ENCODE measurements at places on chromosomes 2 and 18.

DNA sequence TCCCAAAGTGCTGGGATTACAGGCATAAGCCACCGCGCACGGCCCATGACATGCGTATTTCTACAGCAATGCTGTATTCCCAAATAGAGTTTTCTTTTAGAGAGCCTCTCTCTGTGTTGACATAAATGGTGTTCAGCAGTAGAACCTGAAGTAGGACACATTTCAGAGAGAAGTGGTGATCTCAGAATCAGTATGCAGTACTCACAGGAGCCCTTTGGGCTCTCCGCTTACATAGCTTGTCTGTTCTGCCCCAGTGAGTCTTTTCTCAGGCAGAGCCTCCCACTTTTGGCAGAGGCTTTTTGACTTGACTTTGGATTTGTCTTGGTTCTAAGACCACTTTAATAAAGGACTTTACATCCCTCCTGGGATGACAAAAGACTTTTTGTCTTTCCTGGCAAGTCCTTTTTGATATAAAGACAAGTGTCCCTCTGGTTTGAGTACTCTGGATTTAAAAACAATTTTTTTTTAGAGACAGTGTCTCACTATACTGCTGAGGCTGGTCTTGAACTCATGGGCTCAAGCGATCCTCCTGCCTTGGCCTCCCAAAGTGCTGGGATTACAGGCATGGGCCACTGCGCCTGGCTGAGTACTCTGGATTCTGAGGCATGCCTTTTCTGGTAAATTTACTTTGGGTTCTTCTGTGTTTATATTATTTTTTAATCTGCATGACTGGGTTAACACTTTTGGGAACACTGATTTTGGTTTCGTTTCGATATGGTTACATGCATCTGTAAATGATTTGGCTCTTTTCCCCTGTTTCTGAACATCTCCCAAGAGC, 113.3 kb downstream of the SMAD2 start:
- no peak for DNase-seq

DNA sequence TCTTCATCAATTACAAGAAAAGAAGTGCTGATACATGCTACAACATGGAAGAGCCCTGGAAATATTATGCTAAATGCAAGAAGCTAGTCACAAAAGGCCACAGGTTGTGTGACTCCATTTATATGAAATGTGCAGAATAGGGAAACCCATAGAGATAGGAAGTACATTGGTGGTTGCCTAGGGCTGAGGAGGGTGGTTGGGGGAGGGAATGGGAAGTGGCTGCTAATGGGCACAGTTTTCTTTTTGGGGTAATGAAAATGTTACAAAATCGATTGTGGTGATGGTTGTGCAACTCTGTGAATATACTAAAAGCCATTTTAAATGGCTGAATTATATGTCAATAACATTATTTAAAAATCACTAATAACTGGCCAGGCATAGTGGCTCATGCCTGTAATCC, 24.3 kb upstream of the RESP18 start:
- no peak for DNase-seq

- no peak for DNase-seq
These were observed 111.2 kb upstream of the ST6GAL2 start for GRCh38 chr2:106997204-106997603.

- no peak for DNase-seq
These were observed 43.5 kb upstream of the NPAS2 start for GRCh38 chr2:100776445-100776844.

DNA sequence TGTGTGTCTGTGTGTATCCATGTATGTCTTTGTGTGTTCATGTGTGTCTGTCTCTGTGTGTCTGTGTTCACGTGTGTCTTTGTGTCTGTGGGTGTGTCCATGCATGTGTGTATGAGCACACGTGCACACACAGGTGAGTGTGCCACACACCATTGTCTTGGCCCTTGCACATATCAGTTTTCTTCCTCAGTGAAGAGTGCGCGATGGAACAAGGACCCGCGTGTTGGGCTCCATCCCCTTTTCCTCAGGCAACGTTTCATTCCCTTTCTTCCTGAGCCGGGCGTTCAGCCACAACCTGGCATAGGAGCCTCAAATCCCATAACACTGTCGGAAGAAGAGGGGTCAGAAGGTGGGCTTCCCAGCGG, 74.3 kb downstream of the PTGR3 start:
- no peak for DNase-seq

DNA sequence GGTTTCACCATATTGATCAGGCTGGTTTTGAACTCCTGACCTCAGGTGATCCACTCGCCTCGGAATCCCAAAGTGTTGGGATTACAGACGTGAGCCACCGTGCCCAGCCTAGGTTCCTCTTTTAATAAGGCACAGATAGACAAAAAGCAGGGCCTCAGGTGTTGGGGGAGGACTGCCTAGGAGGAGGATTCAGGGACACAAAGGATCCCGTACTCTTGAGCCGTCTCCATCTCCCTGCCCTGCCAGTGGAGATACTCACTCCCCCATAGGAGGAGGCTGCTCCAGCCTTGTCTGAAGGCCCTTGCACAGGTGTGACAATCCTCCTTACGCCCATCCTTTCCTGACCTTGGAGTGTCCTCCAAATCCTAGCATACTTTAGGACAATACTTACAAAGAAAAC, 32.0 kb upstream of the TFCP2L1 start:
- DNase-seq: no peak

DNA sequence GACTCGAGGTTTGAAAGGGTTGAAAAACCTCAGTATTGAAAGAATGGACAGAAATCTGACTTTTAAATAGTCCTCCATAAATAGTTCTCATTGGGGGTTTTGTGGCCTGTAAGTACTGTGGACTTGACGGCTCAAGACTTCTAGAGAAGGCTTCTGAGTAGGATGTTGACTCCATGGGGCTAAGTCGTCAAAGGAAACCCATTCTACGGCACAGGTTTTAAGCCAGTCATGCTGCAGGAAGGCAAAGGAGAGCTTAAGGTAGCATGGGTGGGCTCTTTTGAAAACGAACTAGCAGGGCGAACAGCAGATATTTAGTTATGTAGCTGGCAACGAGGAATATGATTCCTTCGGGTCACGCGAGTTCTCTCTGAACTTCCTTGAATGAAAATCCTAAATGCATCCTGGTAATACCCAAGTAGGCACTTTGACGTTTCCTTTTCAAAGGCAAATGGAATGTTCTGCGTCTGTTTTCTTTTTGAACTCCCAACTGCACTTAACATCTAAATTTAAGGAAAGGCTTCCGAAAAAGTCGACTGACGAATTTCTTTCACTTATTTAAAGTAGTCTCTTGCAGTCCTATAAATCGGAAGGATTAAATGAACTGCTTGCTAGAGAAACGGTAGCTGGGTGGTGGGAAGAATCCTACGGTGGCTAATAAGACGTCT, 1.1 kb upstream of the NEDD4L start:
- DNase-seq: no peak

GRCh38 chr2:235934059-235934773, 234.0 kb downstream of the GBX2 start:
- DNase-seq: no peak

DNA sequence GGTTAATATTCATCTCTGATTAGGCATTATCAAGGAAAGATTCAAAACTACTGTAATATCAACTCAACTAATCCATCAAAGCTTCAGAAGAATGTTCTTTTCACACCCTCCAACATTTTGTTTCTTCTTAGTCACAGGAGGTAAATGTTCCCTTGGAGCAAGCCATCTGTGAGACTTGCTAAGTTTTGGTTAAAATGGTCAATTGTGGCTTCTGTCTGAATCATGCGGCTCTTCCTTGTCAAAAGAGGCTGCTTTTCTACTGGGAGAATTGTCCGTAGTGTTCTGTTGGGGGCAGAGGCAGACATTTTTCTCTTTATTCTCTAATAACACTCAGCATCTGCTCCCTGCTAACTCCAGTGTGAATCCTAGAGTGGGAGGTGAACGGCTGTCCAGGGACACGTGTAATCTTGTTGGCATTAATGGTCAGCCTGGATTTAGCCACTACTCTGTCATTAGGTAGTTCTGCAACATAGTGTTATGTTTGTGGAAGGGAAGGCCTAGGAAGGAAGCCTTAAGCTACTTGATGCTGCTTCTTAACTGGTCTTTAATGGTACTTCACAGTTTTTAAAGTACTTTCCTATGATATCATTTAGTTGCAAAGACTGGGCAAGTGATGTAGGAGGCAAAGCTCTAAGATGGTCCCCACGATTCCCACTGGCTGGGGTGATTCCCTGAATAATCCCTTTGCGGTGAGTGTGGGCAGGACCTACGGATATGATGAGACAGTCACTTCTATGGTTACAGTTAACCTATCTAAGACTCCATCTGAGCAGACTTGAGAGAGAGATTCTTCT, 22.6 kb upstream of the FAP start:
- DNase-seq: no peak

DNA sequence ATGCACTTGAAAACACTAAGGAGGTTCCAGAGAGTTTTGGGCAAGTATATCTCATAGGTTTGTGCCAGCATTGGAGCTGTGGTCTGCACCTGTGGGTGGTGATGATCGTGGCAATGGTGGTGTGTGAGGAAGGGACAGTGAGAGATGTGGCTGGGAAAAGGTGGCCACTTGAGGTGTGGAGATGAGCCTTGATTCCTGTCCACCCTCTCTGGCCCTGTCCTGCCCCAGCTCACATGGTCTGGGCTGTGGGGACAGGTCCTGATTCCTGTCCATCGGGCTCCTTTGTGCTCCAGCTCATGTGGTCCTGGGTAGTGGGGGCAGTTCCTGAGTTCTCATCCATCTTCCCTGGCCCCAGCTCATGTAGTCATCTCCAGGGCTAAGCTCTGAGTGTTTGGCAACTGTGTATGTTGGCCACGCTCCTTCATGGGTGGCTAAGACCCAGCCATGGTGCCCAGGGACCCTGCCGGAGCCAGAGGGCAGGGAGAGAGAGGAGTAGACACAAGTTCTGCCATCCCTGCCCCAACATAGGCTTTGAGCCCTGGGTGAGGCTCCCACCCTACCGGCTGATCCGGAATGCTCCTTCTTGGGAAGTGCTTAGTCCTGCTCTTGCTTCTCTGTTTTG, 294.4 kb upstream of the HDAC4 start:
- DNase-seq: no peak

DNA sequence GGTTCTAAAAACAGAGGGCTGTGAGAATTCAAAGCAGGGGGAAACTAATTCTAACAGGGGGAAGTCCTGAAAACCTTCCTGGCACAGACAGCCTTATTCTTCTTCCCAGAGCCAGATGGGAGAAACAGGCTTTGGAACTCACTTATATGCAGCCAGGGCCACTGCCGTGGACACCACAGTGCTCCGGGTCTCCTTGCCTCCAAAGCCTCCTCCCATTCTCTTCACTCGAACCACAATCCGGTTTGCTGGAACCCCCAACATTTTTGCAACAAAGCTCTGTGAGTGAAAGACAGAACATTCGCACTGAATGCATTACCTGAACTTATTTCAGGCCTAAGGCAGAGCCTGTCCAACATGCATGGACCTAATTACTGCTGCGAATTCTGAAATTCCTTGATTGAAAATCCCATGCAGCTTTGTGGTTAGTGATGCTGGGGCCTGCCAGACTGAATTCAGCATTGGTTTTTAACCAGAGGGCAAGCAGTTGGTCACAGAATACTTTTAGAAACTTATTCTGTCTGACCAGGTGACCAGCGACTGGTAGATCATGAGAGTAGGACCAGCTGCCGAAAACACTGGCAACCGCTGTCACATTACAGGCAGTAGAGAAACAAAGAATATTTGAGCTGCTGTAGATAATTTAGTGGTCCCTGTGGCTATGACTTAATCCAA, 48.6 kb downstream of the XDH start:
- DNase-seq: no peak

DNA sequence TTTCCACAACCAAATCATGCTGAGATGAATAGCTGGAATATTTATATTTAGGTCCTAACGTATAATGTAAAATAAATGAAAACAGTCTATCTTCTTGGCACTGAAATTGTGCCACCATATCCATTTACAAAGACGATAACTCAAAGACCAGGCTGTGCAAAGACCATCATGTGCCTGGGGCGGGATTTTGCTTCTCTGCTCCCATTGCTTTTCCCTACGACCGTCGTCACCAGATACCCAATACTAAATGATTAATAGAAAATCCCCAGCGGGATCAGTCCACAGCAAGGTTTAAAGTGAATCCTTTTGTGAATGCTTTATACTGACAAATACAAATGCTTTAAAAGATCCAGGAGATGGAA, 194.3 kb upstream of the ARL4C start:
- DNase-seq: no peak

DNA sequence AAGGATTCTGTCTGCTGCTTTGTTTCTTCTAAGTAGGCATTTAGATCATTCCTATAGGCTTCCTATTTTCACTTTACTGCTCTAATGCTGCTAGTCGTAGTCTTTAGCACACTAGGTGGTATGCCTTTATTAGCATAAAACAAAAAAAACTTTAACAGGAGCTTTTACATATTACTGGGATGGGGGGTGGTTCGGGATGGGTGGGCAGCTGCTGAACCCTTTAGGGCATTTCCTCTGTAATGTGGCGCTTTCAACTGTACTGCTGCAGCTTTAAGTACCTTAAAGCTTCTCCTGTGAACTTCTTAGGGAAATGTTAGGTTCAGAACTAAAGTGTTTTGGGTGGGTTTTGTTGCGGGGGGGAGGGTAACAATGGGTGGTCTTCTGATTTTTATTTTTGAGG, 41.3 kb downstream of the ACTR2 start:
- no peak for DNase-seq

- no peak for DNase-seq
These were observed 262.6 kb upstream of the HDAC4 start for GRCh38 chr2:239663364-239663924.

Data from RWPE1 (cell line).